ENCODE measurements at places on chromosomes 12 and 14.

GRCh38 chr12:116065606-116066005 is 211.9 kb downstream of the MED13L start:
- no peak for DNase-seq

DNA sequence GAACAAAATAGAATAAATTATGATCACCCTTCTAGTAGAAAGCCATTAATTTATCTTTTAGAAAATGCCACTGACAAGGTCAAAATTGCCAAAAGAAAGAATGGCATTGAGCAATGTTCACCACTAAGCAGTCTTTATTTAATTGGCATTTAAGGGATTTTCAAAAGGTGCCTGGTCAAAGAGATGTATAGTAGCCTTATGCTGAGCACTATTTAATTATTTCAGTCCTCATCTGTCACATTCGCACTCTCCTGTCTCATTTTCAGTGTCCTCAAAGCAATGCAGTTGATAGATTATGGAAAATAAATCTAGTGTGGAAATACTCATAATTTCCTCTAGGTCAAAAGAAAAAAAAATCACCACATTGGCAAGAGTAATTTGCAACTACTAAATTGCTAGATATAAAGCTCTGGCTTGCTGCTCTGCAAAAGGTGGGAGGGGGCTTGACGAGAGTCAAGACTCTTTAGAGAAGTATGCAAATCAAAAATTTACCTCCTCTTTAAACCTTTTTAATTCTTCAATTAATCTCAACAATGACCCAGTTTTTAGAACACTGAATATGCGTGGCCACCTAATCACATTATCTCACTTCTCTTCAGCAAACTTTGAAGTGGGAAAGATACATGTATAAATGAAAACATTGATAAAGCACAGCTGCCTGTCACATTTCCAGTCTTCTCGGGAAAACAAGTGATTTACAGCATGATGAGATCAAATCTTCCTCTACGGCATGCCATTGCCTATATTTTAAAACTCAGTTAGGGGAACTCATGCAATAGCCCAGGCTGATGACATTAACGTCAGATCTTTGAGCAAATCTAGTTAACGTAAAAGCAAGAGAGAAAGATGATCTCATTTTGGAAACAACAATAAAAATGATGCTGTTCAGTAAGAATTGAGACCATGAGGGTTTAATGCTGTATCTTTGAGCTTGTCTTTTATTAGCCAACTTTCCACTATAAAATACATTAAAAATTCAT is 373.1 kb upstream of the DCN start:
- no peak for DNase-seq

DNA sequence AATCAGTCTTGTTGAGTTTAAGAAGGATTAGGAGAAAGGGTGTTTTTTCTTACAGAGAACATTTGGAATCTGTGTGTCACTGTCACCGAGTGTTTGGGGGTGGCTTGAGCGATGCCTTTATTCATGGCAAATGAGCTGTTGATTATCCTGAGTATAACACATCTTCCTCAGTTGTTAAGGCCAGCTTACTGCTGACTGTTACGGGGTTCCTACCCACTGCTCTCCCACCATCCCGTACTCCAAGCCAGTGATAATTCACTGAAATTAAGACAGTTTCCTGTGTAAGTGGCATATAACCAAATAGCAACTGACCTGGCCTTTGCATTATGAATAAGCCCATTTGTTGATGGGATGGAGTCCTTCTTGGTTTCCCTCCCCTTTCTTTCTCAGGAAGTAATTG is 9.5 kb downstream of the ESRRB start:
- no peak for DNase-seq

DNA sequence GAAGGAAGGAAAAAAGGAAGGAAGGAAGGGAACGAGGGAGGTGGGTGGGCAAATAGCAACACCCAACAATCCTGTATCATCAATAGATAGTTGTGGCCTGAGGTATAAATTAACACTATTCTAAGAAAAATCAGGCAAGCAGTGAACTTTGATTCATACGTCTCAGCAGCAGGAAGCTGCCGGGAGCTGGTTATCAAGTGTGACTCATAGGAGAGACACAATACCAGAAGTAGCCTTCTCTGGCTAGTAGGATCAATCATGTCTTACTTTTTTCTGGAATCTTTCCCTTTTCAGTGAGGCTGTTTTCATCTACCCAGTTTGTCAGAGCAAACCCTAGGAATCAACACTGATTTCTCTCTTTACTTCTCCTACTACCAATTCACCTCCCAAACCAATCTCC is 780.5 kb downstream of the NRXN3 start:
- no peak for DNase-seq

GRCh38 chr12:1262011-1262410 is 271.0 kb downstream of the ERC1 start:
- DNase-seq: no peak

DNA sequence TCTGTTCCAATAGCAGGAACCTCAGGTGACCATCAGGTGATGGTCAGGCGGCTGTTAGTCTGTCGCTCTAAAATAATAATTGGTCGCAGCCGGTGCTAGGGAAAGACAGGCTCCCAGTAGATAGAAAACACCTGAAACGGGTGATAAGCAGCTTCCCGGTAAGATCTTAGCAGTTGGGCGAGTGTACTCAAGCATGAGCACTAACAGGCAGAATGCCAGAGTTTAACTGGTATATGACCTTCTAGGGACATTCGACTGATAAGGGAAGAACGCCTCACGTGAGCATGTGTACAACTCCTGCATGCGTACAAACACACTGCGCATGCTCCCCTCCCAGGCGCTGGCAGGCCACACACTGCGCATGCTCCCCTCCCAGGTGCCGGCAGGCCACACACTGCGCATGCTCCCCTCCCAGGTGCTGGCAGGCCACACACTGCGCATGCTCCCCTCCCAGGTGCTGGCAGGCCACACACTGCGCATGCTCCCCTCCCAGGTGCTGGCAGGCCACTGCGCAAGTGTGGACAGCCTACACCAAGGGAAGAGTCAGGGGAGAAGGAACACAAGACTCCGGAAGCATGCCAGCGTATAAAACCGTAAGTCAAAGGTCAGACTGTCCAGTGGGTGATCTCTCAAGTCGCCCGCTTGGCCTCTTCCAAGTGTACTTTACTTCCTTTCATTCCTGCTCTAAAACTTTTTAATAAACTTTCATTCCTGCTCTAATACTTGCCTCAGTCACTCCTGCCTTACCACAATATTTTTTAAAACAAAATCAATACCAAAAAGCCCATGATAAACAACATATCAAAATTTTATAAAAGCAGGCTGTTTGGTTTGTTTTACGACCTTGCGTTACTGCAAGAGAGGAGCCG is 24.5 kb downstream of the GPRC5D start:
- no peak for DNase-seq

DNA sequence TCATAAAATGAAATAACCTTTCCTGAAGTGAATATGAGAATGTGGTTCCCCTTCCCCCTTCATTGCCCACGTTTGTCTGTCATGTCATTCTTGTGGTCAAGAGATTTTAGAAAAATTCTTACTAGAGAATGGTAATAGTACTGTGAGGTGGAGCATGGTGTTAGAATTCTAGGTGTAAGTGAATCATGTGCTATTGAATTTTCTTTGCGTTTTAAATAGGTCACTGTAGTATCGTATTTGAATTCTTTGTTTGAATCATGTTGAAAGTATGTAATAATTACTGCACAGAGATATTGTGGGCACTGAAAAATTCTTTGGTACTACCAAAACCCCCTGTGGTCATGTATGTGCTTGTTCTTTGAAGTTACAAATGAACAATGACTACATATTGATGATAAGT is 49.9 kb downstream of the FUT8 start:
- peak; percentile 61 for DNase-seq

- no peak for DNase-seq
These were observed 95.8 kb upstream of the NCOR2 start for GRCh38 chr12:124663206-124663605.

- no peak for DNase-seq
These were observed 34.9 kb downstream of the PDE3A start for GRCh38 chr12:20403230-20403629.

DNA sequence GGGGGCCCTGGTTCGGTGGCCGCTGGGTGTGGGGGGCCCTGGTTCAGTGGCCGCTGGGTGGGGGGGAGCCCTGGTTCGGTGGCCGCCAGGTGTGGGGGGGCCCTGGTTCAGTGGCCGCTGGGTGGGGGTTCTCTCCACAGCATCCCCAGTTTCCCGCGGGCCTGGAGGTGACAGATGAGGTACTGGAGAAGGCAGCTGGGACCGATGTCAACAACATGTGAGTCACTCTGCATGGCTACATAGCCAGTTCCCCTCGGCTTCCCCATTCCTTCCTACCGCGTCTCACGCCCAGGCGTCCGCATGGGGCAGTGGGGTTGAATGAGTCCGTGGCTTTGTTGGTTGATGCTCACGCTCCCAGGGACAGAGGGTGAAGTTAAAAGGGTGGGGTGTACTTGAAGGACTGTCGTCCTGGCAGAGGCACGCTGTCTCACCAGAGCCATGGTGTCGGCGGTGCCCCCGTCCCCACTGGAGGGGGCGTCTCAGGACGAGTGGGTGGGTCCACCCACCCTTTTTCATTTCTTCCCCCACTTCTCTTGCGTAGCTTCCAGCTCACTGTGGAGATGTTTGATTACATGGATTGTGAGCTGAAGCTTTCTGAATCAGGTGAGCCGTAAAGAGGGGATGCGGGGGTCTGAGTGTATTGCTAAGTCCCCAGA is 15.6 kb downstream of the HIP1R start:
- DNase-seq: no peak

GRCh38 chr12:53552361-53553327 is 45.4 kb upstream of the NPFF start:
- DNase-seq: no peak

DNA sequence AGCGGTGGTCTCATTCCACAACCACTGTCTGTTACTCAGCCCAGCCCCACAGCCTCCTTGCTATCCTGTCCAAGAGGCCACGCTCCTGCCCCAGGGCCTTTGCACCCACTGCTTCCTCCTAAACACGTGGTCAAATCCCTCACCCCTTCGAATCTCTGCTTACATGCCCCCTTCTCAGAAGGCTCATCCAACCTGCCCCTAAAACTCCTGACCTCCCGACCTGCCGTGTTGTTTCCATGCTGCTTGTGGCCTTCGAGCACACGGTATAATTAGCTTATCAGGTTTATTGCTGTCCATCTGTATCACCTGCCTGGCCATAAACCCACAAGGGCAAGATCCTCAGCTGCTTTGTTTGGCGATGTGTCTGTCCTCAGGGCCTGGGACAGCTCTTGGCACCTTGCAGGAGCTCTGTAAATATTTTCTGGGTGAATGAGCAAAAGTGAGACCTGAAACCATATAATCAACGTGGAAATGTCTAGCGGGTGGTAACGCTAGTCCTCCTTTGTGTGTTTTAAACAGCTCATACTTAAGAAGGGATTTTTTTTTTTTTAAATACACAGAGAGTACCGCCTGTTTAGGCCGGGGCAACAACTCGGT is 36.0 kb downstream of the SCARB1 start:
- DNase-seq: peak; percentile 64

DNA sequence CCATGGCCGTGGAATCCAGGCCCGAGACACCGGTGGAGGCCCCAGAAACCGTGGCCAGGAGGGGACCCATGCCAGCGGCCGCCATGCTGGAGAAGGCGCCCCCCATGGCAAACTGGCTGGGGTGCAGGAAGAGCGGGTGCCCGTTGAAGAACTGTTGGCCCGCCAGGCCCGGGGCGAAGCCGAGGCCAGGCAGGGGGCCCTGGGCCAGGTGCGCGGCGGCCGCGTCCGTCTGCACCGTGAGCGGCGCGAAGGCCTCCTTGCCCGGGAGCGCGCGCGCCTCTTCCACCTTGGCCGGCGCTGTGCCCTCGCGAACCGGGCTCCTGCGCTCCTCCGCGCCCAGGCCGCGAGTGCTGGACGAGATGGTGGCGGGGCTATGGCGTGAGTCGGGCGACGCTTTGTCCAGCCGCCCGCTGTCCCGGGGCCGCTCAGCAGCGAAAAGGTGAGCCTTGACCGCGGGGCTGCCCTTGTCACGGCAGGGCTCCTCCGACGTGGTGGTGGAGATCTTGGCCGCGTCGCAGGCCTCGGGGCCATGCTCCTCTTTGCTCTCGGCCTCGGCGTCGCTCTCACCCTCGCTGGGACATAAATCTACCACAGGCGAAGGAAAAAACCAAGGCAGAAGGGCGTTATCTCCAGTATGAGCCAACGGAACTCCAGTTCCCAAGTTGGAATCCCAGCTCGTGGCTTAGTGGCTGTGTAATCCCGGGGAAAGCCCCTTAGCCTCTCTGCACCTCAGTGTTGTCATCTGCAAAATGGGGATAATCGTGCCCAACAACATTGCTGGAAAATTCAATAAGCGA is 9.5 kb downstream of the TBX3 start:
- DNase-seq: no peak

- no peak for DNase-seq
These were observed 171.1 kb upstream of the PRMT8 start for GRCh38 chr12:3319723-3320492.

- DNase-seq: peak; percentile 41
These were observed 505 bp upstream of the DENND5B start for GRCh38 chr12:31591380-31591901.

- no peak for DNase-seq
These were observed 40.9 kb downstream of the CCDC85C start for GRCh38 chr14:99562856-99563748.

DNA sequence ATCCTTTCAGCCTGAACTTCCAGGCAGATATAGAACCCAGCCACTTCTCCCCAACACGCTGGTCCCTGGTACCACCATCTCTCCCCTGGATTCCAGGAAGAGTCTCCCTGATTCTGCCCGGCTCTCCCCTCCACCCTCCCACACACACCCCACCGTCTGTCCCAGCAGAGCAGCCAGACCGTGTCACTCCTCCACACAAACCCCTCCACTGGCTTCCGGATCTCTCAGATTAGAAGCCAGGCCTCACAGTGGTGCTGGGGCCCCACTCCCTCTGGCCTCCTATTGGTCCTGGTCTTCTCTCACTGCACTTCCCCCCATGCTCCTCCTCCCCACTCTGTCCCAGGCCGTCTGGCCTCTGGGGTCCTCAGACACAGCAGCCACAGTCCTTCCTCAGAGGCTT is 52.4 kb upstream of the CDKN3 start:
- DNase-seq: no peak

DNA sequence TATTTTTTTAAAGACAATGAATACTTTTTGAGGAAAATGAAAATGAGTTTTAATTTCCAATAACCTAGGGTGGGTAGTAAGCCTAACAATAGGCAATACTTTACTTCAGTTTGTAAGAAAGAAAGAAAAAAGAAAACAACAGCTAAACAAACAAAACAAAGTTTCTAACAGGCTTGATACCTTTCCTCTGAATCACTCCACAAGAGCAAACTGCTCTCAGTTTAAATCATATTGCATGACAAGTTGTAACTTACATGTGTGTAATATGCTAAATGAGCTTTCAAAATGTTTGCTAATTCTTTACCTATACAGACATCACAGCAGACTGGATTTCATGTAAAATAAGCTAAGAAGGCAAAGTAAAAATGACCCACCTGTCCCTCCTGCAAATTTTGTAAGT is 6.7 kb upstream of the LMO3 start:
- no peak for DNase-seq

Data from GM13976 (cell line).